T-helper 9 cell (primary cell): ENCODE measurements at places on chromosomes 13 and 19.

DNA sequence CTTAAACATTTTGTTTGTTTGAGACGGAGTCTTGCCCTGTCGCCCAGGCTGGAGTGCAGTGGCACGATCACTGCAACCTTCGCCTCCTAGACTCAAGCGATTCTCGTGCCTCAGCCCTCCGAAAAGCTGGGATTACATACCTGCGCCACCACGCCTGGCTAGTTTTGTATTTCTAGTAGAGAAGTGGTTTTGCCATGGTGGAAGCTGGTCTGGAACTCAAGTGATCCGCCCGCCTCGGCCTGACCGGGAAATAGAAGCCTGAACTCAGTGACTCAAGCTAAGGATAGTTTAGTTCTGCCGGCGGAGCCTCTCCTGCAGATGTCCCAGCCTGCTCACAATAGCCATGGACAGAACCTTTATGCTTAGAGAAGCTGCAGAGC lies 53.0 kb upstream of the ZNF254 start:
- peak; percentile 8 for DNase-seq

DNA sequence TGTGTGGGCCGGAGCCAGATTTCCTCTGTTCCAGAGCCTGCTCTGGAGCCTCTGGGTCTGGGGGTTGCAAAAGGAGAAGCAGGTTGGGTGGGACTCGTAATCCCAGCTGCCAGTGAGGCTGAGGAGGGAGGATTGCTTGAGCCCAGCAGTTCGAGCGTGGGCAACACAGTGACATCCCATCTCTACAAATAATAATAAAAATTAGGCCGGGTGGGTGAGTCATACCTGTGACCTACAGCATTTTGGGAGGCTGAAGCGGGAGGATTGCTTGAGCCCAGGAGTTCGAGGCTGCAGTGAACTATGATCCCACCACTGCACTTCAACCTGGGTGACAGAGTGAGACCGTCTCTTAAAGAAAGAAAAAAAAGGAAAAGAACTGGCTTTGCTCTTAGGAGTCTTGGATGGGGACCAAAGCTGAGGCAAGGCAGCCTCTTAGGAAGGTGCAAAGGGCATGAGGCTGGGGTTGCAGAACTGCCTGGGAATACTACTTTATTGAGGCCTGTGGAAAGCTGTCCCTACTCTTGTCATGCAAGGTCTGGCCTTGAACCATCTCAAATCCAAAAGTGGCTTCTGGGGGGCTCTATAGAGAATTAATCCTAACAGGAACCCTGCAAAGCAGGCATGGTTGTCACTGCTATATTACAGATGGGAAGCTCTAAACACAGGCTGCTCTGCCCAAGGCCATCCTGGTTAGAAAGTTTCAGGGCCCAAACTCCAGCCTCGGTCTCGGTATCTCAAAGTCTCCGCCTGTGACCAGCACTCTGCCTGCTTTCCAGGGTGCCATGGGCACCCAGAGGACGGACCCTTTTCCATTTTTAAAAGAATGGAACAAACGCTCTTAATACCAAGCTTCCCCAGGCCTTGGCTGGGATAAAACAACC lies 880 bp upstream of the C19orf12 start:
- no peak for DNase-seq

DNA sequence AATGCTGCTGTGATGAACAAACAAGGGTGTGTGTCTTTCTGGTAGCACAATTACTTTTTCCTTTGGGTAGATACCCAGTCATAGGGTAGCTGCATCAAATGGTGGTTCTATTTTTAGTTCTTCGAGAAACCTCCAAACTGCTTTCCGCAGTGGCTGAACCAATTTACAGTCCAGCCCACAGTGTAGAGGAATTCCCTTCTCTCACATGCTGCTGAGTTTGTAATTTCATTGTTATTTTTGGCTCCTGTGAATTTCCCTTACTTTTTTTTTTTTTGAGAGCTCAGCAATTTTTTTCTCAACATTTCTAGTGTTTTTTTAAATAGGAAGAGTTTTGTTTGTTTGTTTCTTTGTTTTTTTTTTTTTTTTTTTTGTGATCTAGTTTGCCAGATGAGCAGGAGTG lies 37.5 kb upstream of the ADGRE1 start:
- DNase-seq, result no peak

GRCh38 chr19:7676376-7676775 lies 514 bp upstream of the MCEMP1 start:
- no peak for DNase-seq

- DNase-seq, result no peak
These were observed 12.3 kb downstream of the TMEM150B start for GRCh38 chr19:55312621-55313512.
